Central memory CD8-positive, alpha-beta T cell (primary cell): ENCODE measurements at places on chromosomes 16 and 17.

- DNase-seq: no peak
Measured at GRCh38 chr17:72699545-72699944, 392.9 kb downstream of the SLC39A11 start.

GRCh38 chr17:8681170-8681949 lies 50.8 kb upstream of the MYH10 start:
- DNase-seq: no peak

DNA sequence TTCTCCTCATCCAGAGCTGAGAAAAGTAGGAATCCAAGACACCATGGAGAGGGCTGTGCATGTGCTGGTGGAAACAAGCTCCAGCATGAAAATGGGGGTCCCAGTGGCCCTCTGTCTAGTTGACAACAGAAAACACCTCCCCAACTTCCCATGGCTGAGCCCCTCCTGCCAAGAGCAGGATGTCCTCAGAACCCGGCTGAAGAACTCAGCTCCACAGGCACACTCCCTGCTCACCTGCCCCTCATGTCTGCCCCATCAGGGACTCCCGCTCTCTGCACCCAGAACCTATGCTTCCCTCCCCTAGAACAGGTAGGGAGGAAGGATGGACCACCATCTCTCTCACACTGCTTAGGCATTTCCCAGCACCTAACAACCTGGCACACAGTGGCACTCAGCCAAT lies 167.2 kb downstream of the C16orf78 start:
- no peak for DNase-seq

GRCh38 chr17:8580952-8581658 lies 49.4 kb downstream of the MYH10 start:
- no peak for DNase-seq

GRCh38 chr17:82915010-82915756 lies 75.4 kb upstream of the ZNF750 start:
- no peak for DNase-seq

- no peak for DNase-seq
Measured at GRCh38 chr16:14485811-14486519, 144.1 kb downstream of the PARN start.

DNA sequence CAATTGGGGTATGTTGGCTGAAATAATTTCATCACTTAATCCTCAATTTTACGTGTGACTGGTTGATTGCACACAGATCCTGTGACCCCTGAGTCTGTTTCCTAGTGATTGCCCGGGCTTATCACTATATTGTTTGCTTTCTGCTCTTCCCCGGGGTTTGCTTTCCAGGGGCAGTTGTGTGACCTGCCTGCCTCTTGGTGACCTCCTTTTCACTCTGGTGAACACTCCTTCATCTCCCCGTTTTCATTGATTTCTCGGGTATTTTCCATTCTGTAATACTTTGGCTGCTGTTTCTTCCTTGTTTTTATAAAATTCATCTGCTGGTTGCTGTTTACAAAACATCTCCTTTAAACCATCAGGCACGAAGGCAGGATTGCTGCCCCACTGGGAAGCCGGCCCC lies 36.0 kb downstream of the NTN1 start:
- no peak for DNase-seq

- DNase-seq: no peak
Measured at GRCh38 chr17:59872351-59872750, 20.4 kb downstream of the TUBD1 start.

- DNase-seq: no peak
Measured at GRCh38 chr17:57875290-57876022, 25.6 kb upstream of the MRPS23 start.

GRCh38 chr16:56423584-56424403 lies 1.6 kb downstream of the AMFR start:
- DNase-seq: no peak

GRCh38 chr17:79504181-79504605 lies 106.7 kb downstream of the RBFOX3 start:
- DNase-seq: no peak

GRCh38 chr17:83202002-83203000 lies 122.9 kb downstream of the METRNL start:
- DNase-seq: peak; percentile 9

- no peak for DNase-seq
Measured at GRCh38 chr16:72598696-72599095, 426.7 kb upstream of the PMFBP1 start.

DNA sequence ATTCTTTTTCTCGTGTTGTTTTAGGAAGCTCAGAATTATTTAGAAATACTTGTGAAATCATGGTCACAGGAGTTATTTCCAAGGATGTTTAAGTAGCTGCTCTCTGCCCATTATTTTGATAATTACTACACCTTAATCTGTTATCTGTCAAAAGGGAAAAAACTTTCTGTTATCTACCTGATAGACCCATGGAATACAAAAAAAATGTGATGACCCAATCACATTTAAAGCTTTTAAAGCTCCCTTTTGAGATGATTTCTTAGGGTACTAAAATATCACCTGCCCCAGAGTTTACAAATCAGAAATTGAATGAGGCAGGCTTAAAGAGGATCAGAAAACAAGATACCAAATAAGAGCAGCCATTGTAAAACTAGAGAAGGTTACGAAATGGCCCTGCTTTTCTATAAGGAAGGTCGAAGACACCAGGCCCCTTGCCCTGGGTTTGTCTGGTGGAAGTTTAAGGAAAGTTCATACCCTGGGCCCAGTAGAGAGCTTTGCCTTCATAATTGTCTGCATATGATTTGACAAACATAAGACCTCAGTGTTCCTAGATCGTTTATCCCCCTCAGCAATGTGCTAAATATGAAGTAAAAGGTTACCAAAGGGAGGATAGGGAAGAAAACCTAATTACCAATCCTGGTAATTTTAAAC lies 149.9 kb upstream of the TBX2 start:
- no peak for DNase-seq

- no peak for DNase-seq
Measured at GRCh38 chr16:588639-588888, 1.3 kb upstream of the RAB40C start.

DNA sequence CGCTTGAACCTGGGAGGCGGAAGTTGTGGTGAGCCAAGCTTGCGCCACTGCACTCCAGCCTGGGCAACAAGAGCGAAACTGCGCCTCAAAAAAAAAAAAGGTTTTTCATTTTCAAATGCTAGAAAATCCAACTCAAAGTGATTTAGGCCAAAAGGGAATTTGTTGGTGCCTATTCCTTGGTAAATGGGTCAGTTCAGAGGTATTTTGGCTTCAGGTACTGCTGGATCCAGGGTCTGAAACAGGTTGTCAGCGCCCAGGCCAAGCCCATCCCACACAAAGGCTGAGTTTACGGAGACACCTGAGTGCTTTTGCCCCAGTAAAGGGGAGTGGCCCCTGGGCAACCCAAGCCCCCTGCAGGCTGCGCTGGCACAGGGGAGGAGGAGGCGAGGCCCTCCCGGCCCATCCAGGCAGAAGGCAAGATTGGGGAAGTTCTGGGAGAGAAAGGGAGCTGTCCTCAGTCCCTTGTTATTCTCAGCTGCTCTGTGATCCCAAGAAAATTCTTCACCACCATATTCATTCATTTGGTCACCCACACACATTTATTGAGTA lies 8.5 kb upstream of the JPH3 start:
- no peak for DNase-seq

DNA sequence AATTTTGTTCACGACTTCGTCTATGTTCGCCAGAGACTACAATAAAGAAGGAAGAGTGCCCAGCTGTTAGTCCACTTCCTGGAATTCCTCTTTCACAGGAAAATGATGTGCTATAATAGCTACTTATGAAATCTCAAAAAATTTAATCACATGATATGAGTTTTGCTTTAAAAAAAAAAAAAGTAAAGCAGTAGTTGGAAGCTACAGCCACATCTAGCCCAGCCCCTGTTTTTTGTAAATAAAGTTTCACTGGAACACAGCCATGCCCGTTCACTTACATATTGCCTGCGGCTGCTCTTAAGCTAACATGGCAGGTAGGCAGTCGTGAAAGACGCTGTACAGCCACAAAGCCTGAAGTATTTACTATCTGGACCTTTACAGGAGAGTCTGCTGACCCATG lies 15.3 kb downstream of the VPS53 start:
- no peak for DNase-seq

DNA sequence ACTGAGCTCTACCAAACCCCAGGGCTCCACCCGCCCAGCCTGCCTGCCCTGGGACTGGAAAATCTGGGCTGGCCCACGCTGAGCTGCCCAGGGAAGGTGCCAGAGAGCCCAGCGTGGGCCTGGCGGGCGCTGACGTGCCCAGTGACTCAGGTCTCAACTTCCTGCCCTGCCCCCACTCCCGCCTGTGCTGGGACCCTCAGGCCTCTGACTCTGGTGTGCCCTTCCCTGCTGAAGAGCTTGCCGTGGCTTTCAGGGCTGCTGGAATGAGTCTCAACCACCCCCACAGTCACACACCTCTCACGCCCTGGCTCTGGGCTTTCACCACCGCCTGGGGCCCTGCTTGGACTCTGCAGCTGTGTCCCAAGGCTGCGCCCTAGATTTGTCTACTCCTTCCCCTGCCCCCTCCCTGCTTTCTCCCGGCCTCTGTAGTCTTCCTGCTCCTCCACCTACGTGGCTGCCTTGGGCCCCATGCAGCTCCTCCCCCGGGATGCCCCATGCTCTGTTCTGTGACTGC lies 10.4 kb downstream of the LLGL1 start:
- DNase-seq: no peak

- peak; percentile 48 for DNase-seq
Measured at GRCh38 chr17:76408037-76408849, 23.8 kb downstream of the SPHK1 start.

GRCh38 chr17:19664136-19664820 lies 15.7 kb downstream of the ALDH3A2 start:
- no peak for DNase-seq

- DNase-seq: no peak
Measured at GRCh38 chr17:33981711-33982601, 273.1 kb upstream of the CCL2 start.

DNA sequence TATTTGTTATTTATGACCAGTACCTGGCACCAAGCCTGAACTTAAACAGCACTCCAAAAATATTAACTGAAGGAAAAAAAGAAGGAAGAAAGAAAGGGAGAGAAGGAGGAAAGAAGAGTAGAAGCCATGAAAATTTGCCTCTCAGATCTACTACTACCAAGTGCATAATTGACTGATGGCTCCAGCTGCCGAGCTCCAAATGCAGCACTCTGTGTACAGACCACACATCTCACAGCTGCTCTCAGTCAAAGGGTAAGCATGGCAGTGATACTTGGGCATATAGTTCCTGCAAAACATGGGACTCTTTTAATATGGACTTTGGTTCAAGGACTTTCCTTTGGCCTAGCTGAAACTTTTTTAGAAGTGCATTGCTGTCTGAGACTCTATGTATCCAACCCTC lies 44.0 kb upstream of the NOG start:
- DNase-seq: no peak

DNA sequence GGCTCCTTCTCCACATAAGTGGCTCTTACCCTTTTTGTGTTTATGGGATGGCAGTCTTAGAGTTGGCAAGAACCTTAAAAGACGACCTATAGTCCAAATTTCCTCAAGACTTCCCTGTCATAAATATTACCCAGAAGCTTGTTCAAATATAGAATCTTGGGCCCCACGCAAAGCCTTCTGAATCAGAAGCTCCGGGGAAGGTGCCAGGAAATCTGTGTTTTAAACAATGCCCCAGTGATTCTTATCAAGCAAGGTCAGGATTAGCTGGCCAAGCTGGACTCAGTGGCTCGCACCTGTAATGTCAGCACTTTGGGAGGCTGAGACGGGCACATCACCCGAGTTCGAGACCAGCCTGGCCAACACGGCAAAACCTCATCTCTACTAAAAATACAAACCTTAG lies 85.7 kb downstream of the TIMM22 start:
- no peak for DNase-seq

- DNase-seq: no peak
Measured at GRCh38 chr16:67499106-67499505, 15.8 kb upstream of the AGRP start.

GRCh38 chr16:4664538-4665418 lies 28.6 kb upstream of the NUDT16L1 start:
- peak; percentile 38 for DNase-seq

- DNase-seq: no peak
Measured at GRCh38 chr16:81483064-81483969, 38.7 kb downstream of the CMIP start.

DNA sequence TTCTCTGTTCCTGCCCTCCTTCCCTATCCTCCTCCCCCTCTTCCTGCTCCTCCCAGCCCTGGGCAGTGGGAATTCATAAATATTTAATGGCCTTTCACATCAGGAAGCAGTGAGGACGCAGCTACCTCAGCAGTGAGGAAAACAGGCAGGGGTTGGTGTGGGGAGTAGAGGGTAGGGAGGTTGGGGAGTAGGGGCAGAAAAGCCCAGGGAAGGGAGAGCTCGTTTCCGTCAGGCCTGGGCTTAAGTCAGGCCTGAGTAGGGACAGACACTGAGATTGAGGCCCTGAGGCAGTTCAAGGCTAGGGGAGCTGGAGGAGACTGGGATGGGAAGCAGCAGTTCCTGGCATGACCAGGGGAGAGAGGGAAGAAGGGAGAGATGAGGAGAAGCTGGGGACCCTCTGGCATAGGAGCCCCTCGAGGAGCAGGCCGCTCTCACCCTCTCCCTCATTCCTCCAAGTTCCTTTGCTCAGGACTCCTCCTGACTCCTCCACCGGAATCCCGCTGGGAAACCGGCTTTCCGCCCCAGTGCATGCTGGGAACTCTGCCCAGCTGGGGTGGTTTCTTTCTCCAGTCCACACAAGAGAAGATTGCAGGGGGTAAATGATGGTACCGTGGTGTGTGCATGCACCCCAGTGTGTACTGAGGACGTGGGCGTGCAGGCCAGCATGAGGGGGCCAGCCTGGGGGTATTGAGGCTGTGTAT lies 6.2 kb downstream of the SAMD14 start:
- no peak for DNase-seq
